D341Med (cell line): ENCODE measurements at places on chromosomes 3 and 15.

DNA sequence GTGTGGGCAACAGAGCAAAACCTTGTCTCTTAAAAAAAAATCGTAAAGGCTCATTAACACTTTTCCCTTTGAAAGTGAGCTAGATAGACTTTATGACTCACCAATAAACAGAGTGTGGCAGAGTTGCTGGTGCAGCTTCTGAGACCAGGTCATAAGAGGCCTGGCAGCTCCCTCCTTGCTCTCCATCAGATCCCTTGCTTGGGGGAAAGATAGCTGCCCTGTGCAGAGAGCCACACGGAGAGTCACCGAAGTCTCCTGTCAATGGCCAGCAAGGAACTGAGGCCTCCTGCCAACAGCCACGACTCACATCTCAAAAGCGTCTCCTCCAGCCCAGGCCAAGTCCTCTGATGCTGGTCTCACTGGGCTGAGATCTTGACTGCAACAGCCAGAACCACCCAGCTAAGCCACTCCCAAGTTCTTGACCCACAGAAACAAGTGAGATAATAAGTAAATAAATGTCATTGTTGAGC, 8.7 kb upstream of the GP9 start:
- DNase-seq = no peak

DNA sequence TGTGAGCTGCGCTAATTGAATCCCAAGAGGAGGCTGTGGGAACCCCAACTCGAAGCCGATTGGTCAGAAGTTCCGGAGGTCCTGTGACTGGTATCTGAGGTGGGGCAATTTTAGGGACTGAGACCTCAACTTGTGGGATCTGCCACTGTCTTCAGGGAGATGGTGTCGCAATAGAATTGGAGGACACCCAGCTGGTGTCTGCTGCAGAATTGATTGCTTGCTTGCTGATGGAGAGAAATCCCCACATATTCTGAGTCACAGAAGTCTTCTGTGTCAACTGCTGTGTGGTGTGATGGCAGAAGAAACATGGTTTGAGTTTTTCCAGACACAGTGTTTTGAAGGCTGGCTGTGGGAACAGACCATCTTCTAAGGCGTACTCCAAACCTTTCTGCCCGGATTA, 99.7 kb upstream of the PLXNA1 start:
- no peak for DNase-seq

GRCh38 chr3:37068031-37068430, 74.7 kb downstream of the MLH1 start:
- no peak for DNase-seq

- no peak for DNase-seq
Measured at GRCh38 chr15:100909565-100909964, 9.6 kb upstream of the LRRK1 start.

DNA sequence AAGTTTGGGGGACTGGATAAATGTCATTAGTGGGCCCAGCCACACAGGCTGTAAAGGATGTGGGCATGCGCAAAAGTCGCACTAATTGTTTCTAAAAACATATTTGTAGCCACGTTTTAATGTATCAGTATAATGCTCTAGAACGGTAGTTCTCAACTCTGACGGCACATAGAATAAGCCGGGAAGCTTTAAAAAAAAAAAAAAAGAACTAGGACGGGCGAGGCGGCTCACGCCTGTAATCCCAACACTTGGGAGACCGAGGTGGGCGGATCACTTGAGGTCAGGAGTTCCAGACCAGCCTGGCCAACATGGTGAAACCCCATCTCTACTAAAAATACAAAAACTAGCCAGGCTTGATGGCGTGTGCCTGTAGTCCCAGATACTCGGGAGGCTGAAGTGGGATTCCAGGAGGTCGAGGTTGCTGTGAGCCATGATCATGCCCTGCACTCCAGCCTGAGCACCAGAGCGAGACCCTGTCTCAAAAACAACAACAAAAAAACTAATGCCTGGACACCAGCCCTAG, 618 bp upstream of the MON1A start:
- no peak for DNase-seq

DNA sequence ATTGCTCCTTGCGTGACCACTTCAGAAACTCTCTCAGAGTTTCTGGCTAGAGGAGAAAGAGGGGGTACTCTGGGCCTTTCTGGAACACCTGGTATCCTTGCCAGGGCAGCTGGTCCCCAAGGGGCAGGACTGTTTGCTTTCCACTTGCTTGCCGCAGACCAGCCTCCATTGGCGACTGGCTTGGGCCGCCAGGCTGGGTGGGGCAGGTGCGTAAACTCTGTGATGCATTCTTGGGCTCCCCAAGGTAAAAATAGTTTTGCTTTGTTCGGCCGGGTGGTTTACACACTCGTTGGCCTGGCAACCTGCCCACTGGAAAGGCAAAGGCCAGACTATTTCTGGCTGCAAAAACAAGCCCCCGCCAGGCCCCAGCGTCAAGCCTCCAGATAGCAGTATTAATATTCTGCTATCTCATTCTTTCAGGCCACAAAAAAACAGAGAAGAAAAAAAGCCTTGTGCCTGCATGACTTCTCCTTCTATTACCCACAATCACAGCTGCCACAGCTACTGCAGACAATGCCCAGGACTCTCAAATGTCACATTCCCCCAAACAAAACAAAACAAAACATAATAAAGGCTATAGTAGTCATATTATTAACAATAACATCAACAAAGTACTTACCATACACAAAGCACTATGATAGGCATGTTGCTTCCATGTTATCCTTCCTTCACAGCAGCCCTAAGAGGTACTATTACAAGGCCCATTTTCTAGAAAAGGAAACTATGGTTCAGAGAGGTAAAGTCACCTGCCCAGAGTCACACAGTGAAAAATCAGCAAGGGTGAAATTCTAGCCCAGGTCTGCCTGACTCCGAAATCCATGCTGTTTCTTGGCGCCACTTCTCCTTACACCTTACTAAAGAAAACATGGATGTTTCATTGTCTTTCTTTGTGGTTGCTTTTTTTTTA, 14.0 kb upstream of the SSUH2 start:
- no peak for DNase-seq

GRCh38 chr15:69275074-69275670, 23.5 kb upstream of the PAQR5 start:
- no peak for DNase-seq

DNA sequence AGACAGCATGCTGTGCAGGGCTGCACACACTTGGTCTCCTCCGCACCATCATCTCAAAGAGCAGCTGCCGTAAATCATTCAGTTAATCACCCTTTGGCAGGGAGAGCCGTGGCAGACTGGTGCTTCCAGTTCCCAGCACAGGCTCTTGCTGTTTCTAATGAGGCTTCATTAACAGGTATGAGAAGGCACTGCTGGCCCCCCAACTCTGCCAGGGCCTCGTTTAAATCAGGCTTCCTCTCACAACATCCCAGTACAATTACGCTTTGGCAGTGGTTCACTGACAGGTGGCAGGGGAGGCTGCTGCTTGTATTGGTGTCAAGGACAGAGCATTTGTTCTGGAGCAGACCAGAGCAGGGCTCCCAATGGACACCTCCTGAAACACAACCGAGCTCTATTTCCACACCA, 77.1 kb downstream of the BFSP2 start:
- no peak for DNase-seq

GRCh38 chr15:45794304-45794703, 159.5 kb downstream of the SQOR start:
- no peak for DNase-seq

- no peak for DNase-seq
Measured at GRCh38 chr3:149280671-149281349, 52.6 kb downstream of the TM4SF18 start.

DNA sequence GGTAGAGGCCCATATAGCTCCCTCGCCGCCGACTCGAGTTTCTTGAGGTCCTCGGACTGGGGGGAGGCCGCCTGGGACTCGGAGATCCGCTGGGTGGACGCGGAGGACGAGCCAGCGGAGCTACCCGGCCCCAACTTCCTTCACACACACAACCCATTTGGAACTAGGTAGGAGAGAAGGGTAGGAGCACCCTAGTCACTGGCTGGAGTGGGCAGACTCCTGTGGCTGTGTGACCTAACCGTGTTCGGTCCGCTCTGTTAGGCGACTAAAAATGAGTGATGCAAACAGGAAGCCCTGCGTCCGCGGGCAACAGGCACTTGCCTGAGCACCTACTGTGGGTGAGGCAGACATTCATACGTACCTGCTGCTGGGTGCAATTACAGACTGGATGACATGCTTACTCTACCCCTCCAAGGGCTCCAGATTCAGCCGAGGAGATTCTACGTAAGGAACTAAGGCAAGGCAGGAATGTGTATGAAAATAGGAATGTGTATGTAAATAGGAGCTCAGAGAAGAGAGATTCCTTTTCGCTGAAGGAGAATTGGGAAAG, 4.6 kb upstream of the SIN3A start:
- no peak for DNase-seq

GRCh38 chr3:127593178-127593577, 2.6 kb upstream of the TPRA1 start:
- DNase-seq = no peak

DNA sequence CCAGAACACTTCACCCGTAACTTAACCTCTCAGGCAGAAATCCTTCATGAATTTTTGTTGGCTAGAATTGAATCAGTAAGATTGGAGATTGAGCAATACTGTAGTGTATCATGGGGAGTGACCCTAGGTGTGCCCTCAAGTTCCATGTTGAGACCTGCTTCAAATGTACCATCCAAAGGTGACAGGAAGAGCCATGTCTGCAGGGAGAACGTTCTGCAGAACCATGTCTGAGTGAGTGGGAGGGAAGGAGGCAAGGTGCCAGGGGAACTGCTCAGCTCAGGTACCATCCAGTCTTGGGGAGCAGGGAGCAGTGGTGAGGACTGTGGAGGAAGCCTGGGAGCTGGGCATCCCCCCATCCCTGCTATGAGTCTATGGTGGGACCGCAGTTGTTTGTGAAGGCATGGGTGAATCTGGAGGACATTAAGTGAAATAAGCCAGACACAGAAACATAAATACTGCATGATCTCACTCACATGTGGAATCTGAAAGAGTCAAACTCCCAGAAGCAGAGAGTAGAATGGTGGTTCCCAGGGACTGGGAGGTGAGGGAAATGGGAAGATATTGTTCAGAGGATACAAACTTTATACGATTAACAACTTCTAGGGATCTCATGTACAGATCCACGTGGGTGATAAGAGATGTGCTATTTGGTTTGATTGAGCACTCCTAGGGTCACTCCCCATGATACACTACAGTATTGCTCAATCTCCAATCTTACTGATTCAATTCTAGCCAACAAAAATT, 23.3 kb downstream of the CFAP161 start:
- DNase-seq = no peak

- DNase-seq = no peak
Measured at GRCh38 chr3:46316206-46316605, 37.7 kb upstream of the CCR2 start.

GRCh38 chr3:16801698-16802097, 83.1 kb upstream of the PLCL2 start:
- DNase-seq = peak; percentile 69

DNA sequence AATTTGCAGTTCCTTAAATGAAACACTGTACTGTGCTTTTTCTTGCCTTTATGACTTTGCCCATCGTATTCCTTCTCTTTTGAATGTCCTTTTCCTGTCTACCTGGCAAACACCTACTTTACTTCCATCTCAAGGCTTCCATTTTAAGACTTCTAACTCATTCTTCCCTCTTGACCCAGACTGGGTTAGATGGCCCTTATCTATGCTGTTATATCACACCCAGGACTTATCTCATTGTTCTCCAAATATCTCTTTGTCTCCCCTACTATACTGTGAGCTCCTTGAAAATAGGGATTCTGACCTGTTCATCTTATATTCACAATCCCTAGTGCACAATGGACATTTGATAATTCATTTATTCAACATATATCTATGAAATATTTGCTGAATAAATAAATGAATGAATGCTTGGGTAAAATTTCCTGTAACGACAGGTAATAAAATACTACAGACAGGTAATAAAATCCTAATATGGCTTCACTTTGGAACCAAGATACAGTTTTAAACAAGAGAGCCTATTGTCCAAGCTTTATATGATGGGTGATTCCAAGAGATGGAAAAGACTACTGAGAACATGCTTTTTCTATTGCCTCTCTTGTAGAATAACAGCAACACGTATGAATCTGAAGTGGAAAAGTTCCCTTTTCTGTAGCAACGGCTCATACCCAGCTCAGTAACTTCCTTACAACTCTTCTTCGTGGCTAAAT, 22.7 kb downstream of the EFL1 start:
- DNase-seq = no peak

GRCh38 chr3:29279806-29280205, 1.1 kb upstream of the RBMS3 start:
- DNase-seq = no peak

DNA sequence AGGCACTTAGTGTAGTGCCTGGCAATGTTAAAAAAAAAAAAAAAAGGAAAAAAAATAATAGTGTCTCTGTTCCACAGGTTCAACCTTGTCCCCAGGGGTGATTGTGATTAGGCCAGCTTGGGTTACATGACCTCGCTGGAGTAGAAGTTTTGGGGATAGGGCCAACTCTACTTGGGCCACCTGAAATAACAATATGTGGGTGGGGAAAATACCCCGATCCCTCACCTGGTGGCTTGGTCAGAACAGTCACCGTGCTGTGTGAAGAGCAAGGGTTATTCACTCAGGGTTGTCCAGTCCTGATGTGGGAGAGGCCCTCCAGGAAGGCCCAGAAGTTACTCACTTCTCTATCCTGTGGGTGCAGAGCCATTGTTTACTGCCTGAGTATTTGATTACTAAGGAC, 19.5 kb downstream of the XYLB start:
- DNase-seq = no peak

DNA sequence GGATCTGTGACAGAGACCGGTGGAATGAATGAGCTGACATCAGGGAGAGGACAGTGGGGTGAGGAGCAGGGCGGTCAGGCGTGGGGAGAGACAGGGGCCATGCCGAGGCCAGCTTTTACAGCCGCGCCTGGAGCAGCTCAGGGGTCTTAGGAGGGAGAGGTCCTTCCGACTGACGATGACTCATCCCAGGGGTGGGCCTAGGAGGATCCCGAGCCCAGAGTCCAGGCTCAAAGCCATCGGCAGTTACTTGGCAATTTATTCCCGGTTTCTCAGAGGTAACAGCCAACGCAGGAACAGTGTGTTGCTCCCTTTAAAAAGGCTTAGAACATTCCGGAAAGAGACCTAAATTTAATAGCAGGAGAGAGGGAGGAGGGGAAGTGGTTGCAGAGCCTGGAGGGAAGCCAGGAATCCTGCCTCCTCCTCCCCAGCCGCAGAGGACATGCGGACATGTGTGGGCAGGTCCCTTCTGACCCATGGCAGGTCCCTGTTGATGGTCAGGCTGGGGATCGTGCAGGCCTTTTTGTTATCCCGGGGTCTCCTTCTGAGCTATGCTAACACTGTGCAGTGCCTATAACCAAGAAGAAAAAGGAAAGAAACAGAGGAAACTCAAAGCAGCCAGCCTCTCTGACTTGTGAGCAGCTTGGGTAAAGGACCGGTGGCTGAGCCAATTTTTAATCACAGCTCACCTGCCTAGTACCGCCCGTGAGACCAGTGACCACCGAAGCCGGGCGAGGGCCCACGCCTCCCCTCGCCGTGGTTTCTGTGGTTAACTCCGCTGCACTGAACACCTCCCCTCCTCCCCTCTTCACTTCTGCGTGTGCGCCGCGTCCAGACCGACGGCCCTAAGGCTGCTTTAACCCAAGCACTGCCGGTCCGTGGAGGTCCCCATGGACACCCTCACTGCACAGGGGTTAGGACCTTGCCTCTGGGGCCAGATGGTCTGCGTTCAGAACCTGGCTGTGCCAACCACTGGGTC, 392.4 kb upstream of the PROK2 start:
- no peak for DNase-seq

GRCh38 chr15:67769497-67770357, 55.6 kb upstream of the SKOR1 start:
- no peak for DNase-seq
